ENCODE measurements at places on chromosomes 4 and X.

- DNase-seq = no peak
Observed at GRCh38 chr4:25896776-25897539, 17.1 kb upstream of the SMIM20 start.

- no peak for DNase-seq
Observed at GRCh38 chrX:108397627-108398391, 40.4 kb downstream of the COL4A6 start.

- DNase-seq = no peak
Observed at GRCh38 chr4:3202836-3203820, 45.8 kb upstream of the MSANTD1 start.

- DNase-seq = no peak
Observed at GRCh38 chr4:38469410-38469809, 194.6 kb upstream of the KLF3 start.

GRCh38 chr4:165481053-165481835 lies 102.4 kb downstream of the CPE start:
- DNase-seq = no peak

- no peak for DNase-seq
Observed at GRCh38 chr4:173685165-173685830, 155.3 kb upstream of the HAND2 start.
